CD4-positive, alpha-beta memory T cell (primary cell): ENCODE measurements at places on chromosomes 3 and 15.

GRCh38 chr15:99486371-99487336, 79.1 kb upstream of the MEF2A start:
- no peak for DNase-seq

DNA sequence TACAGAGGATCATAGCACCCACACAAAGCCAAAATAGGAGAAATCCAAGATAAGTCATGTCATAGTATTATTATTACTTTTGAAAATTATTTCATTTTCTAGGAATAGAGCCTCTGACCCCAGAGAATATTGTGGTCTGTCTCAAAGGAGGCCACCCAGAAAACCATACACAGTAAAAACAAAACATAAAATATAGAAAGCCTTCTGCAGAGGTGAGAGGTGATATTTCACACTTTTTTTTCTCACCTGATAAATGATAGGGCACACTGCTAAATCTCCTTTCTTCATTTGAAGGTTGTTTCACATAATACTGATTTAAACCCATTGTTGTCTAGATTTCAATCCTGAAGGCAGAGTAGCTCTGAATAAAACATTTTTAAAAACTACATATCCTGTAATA, 7.0 kb upstream of the CMC1 start:
- no peak for DNase-seq

- DNase-seq = no peak
These were observed 23.5 kb downstream of the RAB6B start for GRCh38 chr3:133872161-133872560.

DNA sequence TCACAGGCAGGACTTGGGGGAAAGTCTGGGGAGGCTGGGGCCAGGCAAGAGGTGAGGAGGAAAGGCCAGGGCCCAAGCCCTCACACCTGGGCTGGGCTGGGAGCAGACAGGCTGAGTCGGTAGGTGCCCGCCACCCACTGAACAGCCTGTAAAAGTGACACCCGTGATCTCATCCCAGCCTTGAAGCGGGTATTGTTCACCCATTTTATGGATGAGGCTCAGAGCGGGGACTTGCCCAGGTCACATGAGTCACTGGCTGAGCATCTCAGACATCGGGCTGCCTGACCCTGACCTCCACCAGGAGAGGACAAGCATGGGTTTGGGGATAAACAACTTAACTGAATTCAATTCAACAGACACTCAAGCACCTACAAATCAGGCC, 52.0 kb upstream of the CTSH start:
- no peak for DNase-seq

DNA sequence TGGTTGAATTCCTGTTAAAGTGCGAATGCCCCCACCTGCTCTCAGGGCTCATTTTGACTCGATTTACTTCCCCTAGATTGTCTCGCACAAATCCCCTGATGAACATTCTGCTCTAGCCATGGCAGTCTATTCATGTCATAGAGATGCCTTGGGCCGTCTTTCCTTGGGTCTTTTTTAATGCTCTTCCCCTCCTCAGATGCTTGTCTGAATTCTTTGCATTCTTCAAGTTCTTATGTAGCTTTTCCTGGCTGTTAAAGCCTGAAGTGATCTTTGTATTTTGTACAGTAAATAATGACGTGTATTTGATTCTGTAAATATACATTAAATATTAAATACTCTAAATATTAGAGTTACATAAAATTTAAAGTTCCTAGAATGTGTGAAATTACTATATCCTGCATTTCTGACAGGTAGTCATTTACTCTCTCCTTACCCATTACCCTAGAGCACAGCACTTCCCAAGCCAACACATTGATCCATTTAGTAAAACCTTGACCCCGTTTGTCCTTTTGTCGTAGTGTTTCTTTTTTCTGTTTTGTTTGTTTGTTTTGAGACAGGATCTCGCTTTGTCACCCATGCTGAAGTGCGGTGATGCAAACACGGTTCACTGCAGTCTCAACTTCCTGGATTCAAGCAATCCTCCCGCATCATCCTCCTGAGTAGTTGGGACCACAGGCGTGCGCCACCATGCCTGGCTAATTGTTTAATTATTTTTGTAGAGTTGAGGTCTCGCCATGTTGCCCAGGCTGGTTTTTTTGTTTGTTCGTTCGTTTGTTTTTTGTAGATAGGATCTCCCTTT, 47.9 kb downstream of the YEATS2 start:
- DNase-seq = no peak

GRCh38 chr3:69848113-69848512, 108.8 kb downstream of the MITF start:
- DNase-seq = no peak

DNA sequence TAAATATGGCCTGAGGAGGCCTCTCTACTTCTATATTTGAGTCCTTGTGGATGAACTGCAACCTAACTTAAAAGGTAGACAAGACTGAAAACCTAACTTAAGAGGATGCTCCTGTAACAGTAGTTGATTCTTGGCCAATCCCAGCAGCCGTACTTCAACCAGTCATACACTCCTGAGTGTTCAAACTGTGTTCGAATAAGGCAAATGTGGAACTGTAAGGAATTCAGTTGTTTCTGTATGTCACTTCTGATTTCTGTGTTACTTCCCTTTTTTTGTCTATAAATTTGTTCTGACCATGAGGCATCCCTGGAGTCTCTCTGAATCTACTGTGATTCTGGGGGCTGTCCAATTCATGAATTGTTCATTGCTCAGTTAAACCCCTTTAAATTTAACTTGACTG, 20.5 kb downstream of the GALK2 start:
- DNase-seq = no peak

DNA sequence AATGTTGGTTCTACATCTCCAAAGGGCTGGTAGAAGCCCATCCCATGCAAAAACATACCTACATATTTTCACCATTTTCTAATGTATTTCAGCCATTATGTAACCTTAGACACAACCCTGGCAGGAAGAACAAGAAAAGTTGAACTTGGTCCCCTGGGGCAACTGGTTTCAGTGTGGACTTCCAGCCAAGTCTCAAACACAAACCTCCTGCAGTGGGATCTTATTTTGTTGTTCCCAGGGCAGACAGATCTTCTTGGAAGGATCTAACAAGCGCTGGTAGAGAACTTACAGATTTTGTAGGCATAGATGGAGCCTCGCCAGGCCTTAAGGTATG, 96.3 kb downstream of the ADAMTS17 start:
- no peak for DNase-seq

- DNase-seq = no peak
These were observed 48.1 kb downstream of the PTPN9 start for GRCh38 chr15:75531041-75531450.

- DNase-seq = no peak
These were observed 21.3 kb upstream of the SEC62 start for GRCh38 chr3:169945313-169945712.

DNA sequence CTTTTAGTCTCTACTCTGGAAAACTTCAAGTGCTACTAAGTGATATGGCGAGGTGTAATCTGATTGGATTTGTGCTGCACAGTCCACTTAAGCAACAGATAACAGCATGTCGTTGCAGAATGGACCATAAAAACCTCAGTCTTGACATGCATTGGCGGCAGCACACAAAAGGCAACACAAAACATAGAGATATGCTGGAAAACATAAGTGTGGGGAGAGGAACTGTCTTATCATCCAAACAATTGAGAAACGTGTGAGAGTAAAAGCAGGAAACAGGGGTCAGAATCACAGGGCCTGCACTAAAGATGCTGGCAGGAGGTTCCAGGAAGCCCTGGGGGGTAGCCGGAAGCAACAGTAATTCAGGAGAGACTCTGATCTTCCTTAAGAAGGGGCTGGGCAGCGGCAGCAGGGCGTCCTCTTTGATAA, 82.1 kb downstream of the CGNL1 start:
- DNase-seq = no peak

- DNase-seq = peak; percentile 26
These were observed 38.8 kb downstream of the BHLHE40 start for GRCh38 chr3:5017925-5018531.

DNA sequence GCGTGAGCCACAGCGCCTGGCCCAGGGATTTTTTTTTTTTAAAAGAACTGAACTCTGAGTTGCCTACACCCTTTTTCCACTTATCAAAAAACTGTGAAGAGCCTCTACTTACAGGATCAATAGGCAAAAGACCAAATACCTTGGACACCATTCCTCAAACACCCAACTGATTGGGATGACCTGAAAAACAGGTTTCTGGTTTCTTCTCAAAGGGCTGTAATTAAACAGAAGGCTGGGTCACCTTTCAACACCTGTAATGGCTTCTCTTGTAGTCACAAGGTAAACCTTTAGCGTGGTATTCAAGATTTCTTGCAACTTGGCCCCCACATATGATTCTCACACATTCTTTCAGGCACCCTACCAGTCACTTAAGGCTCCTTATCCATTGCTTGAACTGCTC, 38.4 kb upstream of the PLXND1 start:
- no peak for DNase-seq
